ENCODE measurements at places on chromosomes 3 and 15. TPM values are rescaled to one million over a fixed set of nuclear protein-coding genes. Genes with fewer than 3 reads are reported as not detected.

The A4GNT gene
- total RNA-seq, result not detected

The GOLGA8H gene
- total RNA-seq, result not detected

The IL12A gene
- 1.8 TPM for total RNA-seq

- no peak overlapping the region for H3K4me3 ChIP-seq
- H3K27ac ChIP-seq, result no peak overlapping the region
- no peaks in the 10 kb centered on the region for H3K4me1 ChIP-seq
- H3K36me3 ChIP-seq, result no peaks in the 10 kb centered on the region
- peaks cover 8% of the 10 kb centered on the region for H3K27me3 ChIP-seq
Measured at GRCh38 chr15:39272901-39273300, 308.0 kb upstream of the THBS1 start.

DNA sequence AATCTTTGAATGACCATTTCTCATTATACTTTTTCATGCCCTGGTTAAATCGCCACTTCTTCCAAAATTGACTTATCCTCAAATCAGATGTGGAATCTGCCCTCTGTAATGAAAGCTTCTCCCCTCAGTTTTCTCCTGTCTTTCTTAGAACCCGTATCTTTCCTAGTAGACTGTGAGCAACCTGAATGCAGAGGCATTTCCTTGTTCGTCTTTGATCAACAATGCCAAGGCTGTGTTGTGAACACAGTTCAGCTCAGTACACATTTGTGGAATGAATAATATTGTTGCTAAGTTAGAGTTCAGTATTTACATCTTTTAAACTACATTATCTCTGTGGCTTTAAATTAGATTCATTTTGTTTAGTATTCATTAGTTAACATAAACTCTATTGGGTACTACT, 123.3 kb downstream of the TPRG1 start:
- no peaks in the 10 kb centered on the region for H3K27me3 ChIP-seq
- H3K36me3 ChIP-seq, result no peaks in the 10 kb centered on the region
- ATAC-seq, result no peak
- no peak overlapping the region for H3K27ac ChIP-seq
- peaks cover 11% of the 10 kb centered on the region for H3K4me1 ChIP-seq

- H3K36me3 ChIP-seq, result no peaks in the 10 kb centered on the region
- H3K27me3 ChIP-seq, result no peaks in the 10 kb centered on the region
- ATAC-seq, result no peak
- H3K4me1 ChIP-seq, result no peaks in the 10 kb centered on the region
- no peak overlapping the region for H3K4me3 ChIP-seq
Measured at GRCh38 chr3:140268610-140269009, 333.6 kb downstream of the CLSTN2 start.

- H3K36me3 ChIP-seq, result no peaks in the 10 kb centered on the region
- no peaks in the 10 kb centered on the region for H3K27me3 ChIP-seq
- H3K27ac ChIP-seq, result no peak overlapping the region
- no peaks in the 10 kb centered on the region for H3K4me1 ChIP-seq
- ATAC-seq, result no peak
Measured at GRCh38 chr3:159616234-159616825, 372.3 kb upstream of the IL12A start.

- ATAC-seq, result no peak
- no peaks in the 10 kb centered on the region for H3K36me3 ChIP-seq
- no peak overlapping the region for H3K27ac ChIP-seq
- no peak overlapping the region for H3K4me3 ChIP-seq
- H3K4me1 ChIP-seq, result no peaks in the 10 kb centered on the region
- peaks cover 69% of the 10 kb centered on the region for H3K27me3 ChIP-seq
Measured at GRCh38 chr15:68572309-68572708, 6.5 kb upstream of the CORO2B start.

GRCh38 chr3:143712522-143712921, 135.7 kb downstream of the SLC9A9 start:
- H3K27me3 ChIP-seq, result no peaks in the 10 kb centered on the region
- H3K27ac ChIP-seq, result no peak overlapping the region
- H3K4me3 ChIP-seq, result no peak overlapping the region
- no peaks in the 10 kb centered on the region for H3K4me1 ChIP-seq

- no peak overlapping the region for H3K4me3 ChIP-seq
- H3K27me3 ChIP-seq, result peaks cover 30% of the 10 kb centered on the region
- H3K36me3 ChIP-seq, result no peaks in the 10 kb centered on the region
- no peak for ATAC-seq
- no peak overlapping the region for H3K27ac ChIP-seq
- H3K4me1 ChIP-seq, result no peaks in the 10 kb centered on the region
Measured at GRCh38 chr3:102290241-102290640, 144.6 kb upstream of the ZPLD1 start.

- no peak overlapping the region for H3K4me3 ChIP-seq
- H3K27ac ChIP-seq, result no peak overlapping the region
- no peaks in the 10 kb centered on the region for H3K36me3 ChIP-seq
- H3K4me1 ChIP-seq, result peaks cover 24% of the 10 kb centered on the region
- no peak for ATAC-seq
Measured at GRCh38 chr15:60893886-60894285, 335.2 kb downstream of the RORA start.

DNA sequence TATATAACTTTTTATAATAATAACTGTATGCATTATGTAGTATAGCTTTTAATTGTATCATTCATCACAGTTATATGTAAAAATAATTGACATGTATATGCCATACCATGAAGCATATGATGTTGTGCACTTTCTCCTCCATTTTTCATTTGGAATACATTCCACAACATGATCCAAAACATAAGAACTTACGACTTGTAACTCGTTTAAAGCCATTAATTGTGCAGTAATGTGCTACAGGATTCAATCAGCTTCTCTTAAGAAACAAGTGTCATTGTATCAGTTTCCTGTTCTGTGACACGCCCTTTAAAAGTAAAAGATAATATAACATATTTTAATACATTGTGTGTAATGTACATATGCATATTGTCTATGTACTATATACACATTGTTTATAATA, 2.2 kb downstream of the C3orf80 start:
- H3K4me3 ChIP-seq, result no peak overlapping the region
- H3K27ac ChIP-seq, result no peak overlapping the region
- no peaks in the 10 kb centered on the region for H3K36me3 ChIP-seq
- H3K4me1 ChIP-seq, result no peaks in the 10 kb centered on the region

DNA sequence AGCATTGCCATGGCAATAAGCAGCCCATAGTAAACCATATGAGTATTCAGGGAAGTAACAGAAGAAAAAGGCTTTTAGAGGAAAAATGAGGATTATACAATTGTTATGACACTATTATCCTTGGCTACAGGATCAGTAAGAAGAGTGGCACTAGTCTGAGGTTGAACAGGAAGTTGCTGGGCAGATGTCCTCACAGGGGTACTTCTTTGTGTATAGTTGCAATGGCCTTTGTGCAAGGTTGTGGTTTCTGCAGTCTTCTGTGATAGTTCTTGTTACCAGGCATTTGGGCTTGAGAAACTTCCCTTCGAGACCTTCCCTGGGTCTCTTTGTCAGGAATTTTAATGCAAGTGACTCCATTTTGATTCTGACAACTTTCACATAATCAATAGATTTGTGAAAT, 100.6 kb upstream of the ATP11B start:
- H3K27me3 ChIP-seq, result peaks cover 13% of the 10 kb centered on the region
- no peaks in the 10 kb centered on the region for H3K36me3 ChIP-seq
- ATAC-seq, result no peak
- H3K4me1 ChIP-seq, result no peaks in the 10 kb centered on the region
- H3K4me3 ChIP-seq, result no peak overlapping the region
- H3K27ac ChIP-seq, result no peak overlapping the region

DNA sequence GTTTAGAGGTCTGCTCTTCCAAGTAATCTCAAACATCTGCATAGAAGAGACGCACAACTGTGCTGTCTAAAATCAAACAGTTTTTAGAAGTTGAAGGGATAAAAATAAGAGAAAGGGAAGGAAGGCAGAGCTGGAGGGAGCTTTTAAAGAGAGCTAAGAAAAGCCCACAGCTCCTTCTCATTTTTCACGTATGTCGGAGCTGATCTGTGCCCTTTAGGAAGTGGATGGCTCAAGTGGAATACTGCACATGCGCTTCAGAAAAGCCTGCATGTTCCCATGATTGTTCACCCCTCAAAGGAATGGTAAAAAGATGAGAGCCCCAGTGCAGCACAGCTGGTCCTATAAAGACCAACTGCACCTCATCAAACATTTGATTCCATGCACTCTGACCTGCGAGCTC, 207.2 kb downstream of the ADAMTS17 start:
- no peak for ATAC-seq
- H3K4me1 ChIP-seq, result no peaks in the 10 kb centered on the region
- no peak overlapping the region for H3K4me3 ChIP-seq
- no peaks in the 10 kb centered on the region for H3K36me3 ChIP-seq

GRCh38 chr3:186218421-186218820, 109.5 kb upstream of the ETV5 start:
- H3K4me3 ChIP-seq, result no peak overlapping the region
- H3K27me3 ChIP-seq, result peaks cover 10% of the 10 kb centered on the region
- no peak for ATAC-seq
- peaks cover 5% of the 10 kb centered on the region for H3K4me1 ChIP-seq
- H3K36me3 ChIP-seq, result no peaks in the 10 kb centered on the region
